Myocyte (in vitro differentiated cells): ENCODE measurements at places on chromosomes 11 and 22. TPM values are rescaled to one million over a fixed set of nuclear protein-coding genes. Genes with fewer than 3 reads are reported as not detected.

DNA sequence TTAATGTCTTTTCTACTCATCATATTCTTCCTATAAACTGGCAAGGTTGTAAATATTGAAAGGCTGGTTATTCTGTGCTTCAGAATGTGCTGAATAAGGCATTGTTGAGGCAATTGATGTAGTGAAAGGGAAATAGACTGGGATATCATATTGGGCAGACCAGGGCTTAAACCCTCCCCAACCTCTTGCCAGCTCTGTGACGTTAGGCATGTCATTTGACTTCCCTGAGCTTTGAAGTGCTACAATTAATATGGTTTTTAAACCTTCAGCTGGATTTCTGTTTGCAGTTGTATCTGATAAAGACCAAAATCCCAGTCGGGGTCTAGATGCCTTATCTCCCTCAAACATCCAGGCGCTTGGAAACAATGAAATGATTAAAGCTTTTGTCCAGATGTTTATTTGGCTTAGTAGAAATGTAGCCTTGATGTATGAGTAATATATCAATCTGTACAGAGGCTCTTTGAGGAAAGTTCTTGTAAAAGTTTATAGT lies 208.1 kb downstream of the DBX1 start:
- no peak for DNase-seq

GRCh38 chr22:29700206-29700899 lies 19.4 kb upstream of the CABP7 start:
- no peak for DNase-seq

- no peak for DNase-seq
These were observed 103.8 kb upstream of the CHORDC1 start for GRCh38 chr11:90326647-90327046.

- no peak for DNase-seq
These were observed 104.0 kb upstream of the TIMP3 start for GRCh38 chr22:32697331-32697995.

FERMT3 gene
- total RNA-seq: 6.1 and 19.4 TPM in 2 replicates

CECR2 gene
- total RNA-seq: 5.3 and 11.3 TPM in 2 replicates

BARX2 gene
- not detected in 2 replicates for total RNA-seq
